ENCODE measurements at places on chromosomes 2 and 18. TPM values are rescaled to one million over a fixed set of nuclear protein-coding genes. Genes with fewer than 3 reads are reported as not detected.

The WDR7 gene
- 18.0 TPM for total RNA-seq

The REG3G gene
- not detected for total RNA-seq

The OXER1 gene
- not detected for total RNA-seq

The ALMS1 gene
- total RNA-seq: 22.7 TPM

The KCNJ3 gene
- not detected for total RNA-seq

GRCh38 chr18:46677611-46678010, 20.6 kb upstream of the LOXHD1 start:
- no peak for DNase-seq

- no peak for DNase-seq
These were observed 5.9 kb downstream of the BOLL start for GRCh38 chr2:197779261-197779660.

GRCh38 chr2:216837740-216838139, 22.1 kb downstream of the TNP1 start:
- DNase-seq: no peak

DNA sequence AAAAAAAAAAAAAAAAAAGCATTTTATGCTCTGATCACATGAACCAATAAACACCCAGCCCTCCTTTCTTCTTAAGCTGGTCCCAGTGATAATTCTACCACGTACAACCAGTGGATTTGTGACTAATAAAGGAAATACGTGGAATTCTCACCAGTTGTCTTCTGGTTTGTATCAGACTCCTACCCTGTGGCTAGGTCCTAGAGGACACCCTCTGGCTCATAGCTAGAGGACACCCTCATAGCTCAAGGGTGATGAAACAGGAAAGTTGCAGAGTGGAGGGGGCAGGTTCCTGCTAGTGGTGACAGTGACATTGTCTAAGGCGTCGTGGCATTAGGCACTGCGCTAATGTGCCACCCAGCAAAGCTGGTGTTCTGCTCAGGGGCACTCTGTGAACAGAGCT, 167.8 kb downstream of the BCL11A start:
- DNase-seq: no peak

DNA sequence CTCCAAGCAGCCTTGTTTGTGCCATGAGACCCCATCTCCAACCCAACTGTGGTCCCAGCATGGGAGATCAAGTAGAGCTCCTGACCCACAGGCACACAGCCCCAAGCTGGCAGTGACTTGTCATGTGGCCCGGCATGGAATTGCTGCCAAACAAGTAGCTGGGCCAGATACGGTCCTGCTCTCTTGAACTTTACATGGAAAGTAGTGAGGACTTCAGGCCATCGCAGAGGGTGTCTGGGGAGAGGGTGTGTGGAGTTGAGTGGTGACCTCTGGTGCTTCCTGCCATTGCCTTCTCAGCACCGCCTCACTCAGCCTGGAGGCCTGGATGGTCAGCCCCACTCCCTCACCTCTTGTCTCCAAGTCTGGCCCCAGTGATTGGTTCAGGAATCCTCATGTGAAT, 10.9 kb upstream of the SLC4A3 start:
- no peak for DNase-seq

- no peak for DNase-seq
These were observed 117.4 kb downstream of the PMS1 start for GRCh38 chr2:189901664-189902063.

- DNase-seq: no peak
These were observed 328.2 kb upstream of the COL3A1 start for GRCh38 chr2:188645986-188646385.

DNA sequence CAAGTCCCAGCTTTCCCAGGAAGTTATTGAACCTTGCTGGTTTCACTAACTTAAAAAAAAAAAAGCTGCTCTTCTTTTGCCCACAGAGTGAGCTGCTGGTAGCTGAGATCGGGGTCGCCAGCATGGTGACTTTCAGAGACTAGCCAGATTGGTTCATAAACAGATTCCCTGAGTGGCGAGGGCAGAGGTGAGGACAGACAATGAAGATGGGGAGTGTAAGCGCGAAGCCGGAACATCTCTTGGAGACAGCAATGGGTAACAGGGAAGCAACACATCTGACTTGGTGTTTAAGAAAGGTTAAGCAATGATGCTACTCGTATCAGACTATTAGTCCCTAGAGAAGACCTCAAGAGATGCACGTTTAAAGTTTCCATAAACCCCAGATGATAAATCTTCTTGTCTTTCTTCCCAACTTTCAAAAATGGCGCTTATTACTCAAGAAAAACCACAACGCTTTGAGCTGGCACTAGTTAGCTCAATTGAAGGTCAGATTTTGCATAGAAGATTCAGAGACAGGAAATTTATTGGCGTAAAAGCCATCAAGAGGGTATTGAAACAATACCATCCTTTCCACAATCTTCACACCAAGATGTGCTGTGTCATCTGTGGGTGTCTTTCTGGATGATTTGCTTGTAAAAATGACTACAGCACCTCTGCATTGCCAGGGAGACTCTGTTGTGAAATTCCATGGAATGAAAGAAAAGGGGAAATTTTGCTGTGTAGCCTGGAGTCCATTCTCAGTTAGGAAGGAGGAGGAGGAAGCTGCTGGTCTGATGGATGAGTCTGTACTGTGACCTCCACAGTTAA, 193.1 kb upstream of the CXCR4 start:
- DNase-seq: peak; percentile 51

All from activated CD4-positive, alpha-beta memory T cell treated with anti-CD3 and anti-CD28 coated beads for 36 hours (primary cell).